ENCODE measurements at places on chromosomes 3 and 15.

GRCh38 chr3:104868291-104868690 is 498.4 kb upstream of the ALCAM start:
- DNase-seq, result no peak

GRCh38 chr3:195583831-195584542 is at the start of gene APOD:
APOD (minus strand) TSS chr3:195583940; CDS start chr3:195579461, 4,479 bp downstream.
- DNase-seq, result peak; percentile 27

GRCh38 chr3:64827431-64827830 is 139.6 kb upstream of the ADAMTS9 start:
- no peak for DNase-seq

GRCh38 chr3:18937574-18937973 is 210.7 kb upstream of the KCNH8 start:
- no peak for DNase-seq
